ENCODE measurements at places on chromosomes 6 and 20.

DNA sequence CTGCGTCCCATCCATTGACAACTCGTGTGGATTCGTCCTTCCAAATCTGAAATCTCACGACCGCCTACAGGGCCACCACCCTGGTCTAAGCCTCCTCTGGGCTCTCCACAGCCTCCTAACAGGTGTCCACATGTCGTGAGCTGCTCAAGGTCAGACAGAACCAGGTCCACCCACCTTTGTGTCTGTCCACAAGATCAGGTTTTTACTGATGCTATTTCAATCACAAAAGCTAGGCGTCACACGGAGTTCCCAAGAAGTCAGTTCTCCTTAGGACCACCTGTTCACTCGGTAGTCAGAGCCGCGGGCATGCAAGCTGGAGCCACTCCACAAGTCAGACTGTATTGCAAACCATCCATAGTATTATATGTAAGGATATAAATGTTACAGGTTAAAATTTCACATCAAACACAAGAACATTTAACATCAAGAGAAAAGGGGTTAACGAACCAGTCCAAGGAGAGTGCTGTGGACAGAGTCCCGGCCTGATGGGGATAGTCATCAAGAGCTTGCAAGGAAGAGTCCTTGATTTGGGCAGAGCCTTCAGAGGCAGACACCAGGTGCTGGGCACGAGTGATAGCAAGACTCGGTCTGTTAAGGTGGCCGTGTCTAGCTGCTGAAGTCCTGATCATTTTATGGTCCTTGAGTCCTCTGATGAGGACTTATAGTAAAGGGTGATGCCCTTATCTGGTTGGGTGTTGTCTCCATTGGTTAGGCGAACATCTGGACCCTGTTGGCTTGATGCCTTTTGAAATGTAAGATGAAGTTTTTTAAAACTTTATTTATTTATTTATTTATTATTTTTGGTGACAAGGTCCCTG is 731 bp upstream of the DNPH1 start:
- DNase-seq: no peak

DNA sequence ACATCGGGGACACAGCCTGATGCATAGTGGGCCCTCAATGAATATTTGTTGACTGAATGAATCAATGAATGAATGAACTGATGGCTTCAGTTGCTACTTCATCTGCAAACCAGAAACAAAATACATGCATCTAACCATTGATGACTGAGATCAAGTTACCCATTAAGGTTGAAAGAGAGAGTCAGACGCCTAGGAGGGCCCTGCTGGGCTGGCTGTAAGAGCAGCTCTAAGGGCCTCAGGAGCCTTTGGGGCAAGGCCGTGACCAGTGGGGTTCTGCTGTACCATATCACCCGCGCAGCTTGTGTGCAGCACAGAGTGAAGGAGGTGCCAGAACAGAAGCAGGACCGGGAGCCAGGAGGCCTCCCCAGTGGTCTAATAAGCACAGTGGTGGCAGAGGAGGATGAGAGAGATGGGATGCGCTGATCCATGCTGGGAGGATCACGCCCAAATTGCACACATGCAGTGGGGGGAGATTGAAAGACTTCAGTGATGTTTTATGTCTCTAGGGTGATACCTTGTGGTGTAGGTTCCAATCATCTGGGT is 96.1 kb upstream of the KCNG1 start:
- DNase-seq: no peak

DNA sequence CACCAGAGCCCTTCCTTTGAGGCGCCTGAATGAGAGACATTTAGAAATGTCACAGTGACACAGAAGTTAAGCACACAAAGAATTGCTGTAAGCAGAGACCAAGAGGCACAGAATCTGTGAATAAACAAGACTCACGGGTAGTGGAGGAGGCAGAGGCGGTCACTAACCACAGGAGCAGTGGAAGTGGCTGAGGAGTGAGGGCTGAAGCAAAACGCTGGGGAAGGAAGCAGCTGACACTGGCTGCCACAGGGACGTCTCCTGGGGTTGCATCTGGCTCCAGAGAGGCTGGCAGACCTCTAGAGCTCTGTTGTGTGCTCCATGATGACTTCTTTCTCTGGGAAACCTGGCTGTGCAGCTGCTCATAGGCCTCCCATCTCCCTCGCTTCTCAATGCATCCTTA is 65.0 kb upstream of the SLC2A12 start:
- DNase-seq: no peak

GRCh38 chr20:31760519-31761240 is 21.6 kb downstream of the TPX2 start:
- no peak for DNase-seq

GRCh38 chr6:156729248-156729647 is 47.9 kb upstream of the ARID1B start:
- no peak for DNase-seq

GRCh38 chr6:157570104-157570503 is 189.1 kb downstream of the ZDHHC14 start:
- no peak for DNase-seq

GRCh38 chr6:71533939-71534379 is 245.3 kb downstream of the OGFRL1 start:
- no peak for DNase-seq

- DNase-seq: no peak
Measured at GRCh38 chr6:38337819-38338465, 301.8 kb downstream of the BTBD9 start.

DNA sequence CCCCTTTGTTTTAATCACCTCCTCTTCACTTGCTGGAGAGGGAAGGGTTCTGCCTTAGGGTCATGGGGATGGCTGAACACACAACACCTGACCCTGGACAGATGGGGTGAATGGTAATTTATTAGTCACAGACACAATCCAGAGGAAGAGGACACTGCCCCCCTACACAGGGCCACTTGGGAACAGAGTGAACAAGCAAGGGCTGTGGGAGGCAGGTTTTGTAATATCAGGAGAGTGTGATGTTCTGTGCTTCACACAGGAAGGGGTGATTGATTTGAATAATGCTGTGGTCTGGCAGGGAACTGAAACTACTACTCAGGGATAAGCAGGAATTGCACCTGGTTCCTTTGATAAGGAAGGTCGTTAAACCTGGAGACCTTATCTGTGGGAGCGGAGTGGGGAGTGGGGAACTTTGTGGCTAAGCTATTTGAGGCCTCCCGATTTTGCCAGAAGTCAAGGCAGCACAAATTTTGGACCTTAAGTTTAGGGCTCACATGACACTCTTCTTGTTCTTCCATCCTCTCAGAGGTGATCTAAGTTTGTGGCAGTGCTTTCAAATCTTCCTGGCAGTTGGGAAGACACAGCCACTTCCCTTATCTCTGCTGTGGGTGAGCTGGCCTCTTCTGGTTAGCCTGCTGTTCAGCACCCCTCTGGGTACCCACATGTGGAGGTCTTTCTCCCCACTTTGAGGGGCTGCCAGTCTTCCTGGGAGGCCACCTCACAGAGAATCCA is 77.8 kb downstream of the CD164 start:
- no peak for DNase-seq

- no peak for DNase-seq
Measured at GRCh38 chr20:5770987-5771318, 20.8 kb downstream of the SHLD1 start.

DNA sequence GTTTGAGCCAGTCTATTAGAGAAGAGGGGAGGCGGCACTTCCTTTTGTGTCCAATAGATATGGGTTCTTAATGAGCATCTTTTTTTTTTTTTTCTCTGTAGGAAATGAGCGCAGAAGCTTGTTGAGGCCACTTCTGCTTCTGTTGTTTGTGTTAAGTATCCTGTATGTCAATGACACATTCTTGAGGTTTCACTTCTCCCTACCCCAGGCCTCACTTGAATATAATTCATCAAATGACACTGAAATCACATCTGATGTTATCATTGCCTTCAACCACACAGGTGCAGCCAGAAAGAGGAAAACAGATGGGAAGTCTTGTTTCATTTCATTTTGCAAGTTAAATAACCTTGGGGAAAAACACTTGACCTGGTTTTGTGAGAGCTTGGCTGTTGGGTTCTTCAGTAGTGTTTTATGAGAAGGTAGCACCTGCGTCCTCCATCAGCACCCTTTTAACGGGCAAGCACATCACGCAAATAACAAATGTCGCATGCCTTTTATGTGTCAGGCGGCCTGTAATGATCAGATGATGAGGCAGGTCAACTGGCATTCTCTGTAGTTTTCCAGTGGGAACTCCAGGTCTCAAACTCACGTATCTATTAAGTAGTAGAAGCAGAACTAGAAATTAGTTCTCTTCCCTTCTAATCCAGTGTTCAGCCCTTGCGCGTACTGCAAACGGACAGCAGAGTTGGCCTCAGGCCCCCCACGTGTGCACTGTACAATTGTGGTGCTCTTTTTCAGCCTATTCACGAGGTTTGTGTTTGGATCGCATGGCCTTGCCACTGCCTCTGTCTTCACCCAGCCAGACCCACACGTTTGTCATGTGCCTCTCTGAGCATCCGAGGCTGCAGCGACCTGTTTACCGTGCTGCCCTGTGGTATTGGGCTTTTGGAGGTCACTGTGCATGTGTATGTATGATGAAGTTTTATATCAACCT is 23.5 kb downstream of the PLEKHG1 start:
- DNase-seq: peak; percentile 90
